ENCODE measurements at places on chromosomes 5 and 9. TPM values are rescaled to one million over a fixed set of nuclear protein-coding genes. Genes with fewer than 3 reads are reported as not detected.

TMOD1 gene
- total RNA-seq: 6.0 TPM

PCDHA11 gene
- 1.5 TPM for total RNA-seq

STPG3 gene
- total RNA-seq: not detected

CFAP157 gene
- 0.35 TPM for total RNA-seq

OBP2B gene
- not detected for total RNA-seq

GIN1 gene
- total RNA-seq: 7.5 TPM

C9orf50 gene
- not detected for total RNA-seq

- no peak for DNase-seq
These were observed 8.2 kb upstream of the ZFYVE16 start for GRCh38 chr5:80399526-80400239.

- DNase-seq: no peak
These were observed 79.1 kb upstream of the LMX1B start for GRCh38 chr9:126534431-126535186.

- peak; percentile 33 for DNase-seq
These were observed 9.1 kb downstream of the TYRP1 start for GRCh38 chr9:12702160-12702758.

DNA sequence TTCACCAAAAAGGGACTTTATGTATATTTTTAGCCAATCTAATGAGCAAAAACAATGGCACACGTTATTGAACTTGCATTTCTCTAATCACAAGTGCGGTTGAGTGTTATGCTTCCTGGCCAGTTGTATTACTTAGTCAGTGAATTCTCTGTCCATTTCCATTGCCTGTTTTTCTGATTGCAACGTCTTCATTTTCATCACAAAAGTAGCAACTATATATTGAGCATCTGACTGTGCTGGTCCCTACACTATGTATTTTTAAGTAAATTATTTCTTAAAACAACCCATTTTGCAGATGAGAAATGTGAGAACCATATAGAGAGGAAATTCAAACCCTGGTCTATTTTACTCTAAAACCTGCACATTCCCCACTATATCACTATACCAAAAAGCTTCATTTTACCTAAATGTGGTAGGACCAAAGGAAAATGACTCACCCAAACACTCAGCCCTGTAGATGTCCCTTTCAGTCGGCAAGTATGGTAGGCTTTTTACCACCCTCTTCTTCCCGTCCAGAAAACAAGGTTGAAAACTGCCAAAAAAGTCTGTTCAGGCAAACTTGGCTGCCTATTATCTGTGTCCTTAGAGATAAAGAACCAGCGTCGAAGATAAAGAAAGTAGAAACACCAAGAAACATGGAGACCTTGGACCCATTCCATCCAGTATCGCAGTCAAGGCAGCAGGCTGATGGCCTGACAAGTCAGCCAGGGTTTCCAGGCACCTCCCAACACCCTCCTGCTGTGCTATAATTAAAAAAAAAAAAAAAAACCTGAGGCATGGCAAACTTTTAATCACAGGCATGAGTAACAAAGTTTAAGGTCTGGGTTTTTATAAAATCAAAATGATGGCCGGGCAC is 18.8 kb upstream of the FAM13B start:
- DNase-seq: no peak

GRCh38 chr9:93427655-93428379 is 23.7 kb upstream of the FAM120A start:
- no peak for DNase-seq

DNA sequence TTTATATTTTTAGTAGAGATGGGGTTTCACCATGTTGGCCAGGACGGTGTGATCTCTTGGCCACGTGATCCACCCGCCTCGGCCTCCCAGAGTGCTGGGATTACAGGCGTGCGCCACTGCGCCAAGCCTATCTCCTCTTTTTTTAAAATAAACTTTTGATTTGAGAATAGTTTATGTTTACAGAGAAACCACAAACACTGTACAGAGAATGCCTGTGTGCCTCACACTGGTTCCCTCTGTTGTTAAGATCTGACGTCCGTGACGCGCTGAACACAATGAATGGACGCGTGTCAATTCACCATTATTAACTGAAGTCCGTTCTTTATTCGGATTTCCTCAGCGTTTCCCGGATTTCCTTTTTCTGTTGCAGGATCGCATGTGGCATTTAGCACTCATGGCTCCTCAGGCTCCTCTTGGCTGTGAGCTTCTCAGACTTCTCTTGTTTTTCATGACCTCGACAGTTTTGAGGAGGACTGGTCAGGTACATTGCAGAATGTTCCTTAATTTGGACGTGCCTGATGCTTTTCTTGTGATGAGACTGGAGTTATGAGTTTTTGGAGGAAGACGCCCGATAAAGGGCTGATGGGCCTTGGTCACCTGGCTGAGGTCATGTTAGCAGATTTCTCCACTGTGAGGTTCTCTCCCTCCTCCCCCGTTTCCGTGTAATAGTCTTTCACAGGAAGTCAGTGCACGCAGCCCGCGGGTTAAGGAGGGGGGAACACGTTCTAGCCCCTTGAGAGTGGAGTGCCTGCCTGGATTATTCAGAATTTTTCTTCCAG is 69.6 kb downstream of the ANKRD33B start:
- DNase-seq: no peak

- DNase-seq: no peak
These were observed 8.3 kb upstream of the CFAP95 start for GRCh38 chr9:69812068-69813000.

GRCh38 chr5:159187719-159188118 is 21.6 kb downstream of the RNF145 start:
- DNase-seq: no peak

DNA sequence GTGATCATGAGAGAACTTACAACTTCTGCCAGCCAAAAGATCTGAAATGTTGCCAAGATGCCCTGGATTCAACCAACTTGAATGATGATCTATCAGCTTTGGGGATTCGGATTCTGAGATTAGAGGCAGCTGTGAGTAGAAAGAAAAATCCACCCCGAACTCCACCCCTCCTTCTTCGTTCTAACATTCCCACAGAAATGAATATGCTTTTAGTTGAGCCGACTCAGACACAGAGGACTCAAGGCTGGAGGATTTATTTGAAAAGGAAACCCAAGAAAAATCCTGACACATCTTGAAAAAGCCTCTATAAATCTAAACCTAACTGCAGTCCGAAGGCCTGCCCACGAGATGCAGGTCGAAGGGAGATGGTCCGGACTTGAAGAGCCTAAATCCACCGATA is 275.0 kb downstream of the GAS1 start:
- DNase-seq: no peak

DNA sequence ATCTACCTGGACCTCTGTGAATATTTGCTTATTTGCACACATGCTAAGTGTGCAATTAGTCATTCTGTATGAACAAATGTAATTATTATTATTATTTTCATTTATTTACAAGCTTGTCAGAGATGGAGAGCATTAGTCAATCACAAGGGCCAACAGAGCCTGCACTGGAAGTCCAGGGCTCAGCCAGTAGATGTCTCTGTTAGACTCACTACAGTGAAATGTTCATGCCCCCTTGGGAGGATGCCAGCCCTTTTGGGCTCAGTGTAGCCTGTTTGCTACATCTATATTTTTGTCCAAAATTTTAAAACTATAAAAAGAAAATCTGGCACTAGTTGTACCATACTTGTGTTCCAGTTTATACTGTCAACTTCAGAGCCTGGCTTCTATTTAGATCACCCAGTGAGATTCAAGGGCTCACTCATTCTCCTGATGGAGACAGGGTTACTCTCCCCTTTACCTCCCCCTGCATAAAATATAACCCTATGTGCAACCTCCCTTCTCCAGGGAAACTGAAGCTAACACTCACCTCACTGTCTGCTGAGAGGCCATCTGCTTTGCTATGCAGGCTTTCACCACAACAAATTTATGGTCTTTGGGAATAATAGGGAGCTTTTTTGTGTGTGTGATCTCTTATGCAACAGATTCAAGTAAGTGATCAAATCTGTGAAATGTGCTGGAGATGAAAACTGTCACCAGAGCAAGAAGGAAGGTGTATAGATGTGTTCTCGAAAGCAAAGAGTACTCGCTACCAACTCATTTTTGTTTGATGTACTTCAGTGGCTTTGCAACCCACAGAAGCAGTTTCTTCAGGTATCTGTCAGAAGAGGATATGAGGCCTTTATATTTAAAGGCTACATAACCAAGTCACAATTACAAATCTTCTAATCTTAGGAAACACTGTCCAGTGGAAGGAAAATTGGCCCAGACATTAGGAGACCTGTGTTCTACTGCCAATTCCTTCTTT is 99.9 kb upstream of the TLE4 start:
- peak; percentile 46 for DNase-seq

- DNase-seq: no peak
These were observed 2.6 kb downstream of the ANXA1 start for GRCh38 chr9:73154271-73154670.

DNA sequence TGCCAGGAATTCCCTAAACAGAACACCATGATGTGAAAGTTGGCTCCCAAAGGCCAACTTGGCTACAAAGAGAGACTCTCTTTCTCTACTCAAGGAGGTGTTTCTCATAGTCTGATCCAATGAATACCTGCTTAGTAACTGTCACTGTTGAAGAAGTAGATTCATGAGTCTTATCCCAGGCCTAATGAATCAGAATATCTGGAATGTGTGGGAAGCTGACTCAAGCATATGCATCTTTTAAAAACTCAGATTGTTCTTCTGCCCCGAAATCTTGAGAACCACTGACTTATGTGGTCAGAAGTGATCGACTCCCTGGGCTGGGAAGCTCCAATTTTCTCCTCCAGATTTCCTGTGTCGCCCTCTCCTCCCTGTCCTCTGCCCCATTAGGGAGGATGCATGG is 345.6 kb downstream of the PLK2 start:
- no peak for DNase-seq

- no peak for DNase-seq
These were observed 109.1 kb upstream of the PTGER4 start for GRCh38 chr5:40570408-40571129.

GRCh38 chr9:111272581-111272980 is 57.4 kb downstream of the OR2K2 start:
- DNase-seq: no peak

GRCh38 chr5:93257616-93258015 is 323.4 kb downstream of the NR2F1-AS1 start:
- DNase-seq: no peak

GRCh38 chr9:78292716-78293497 is 4.0 kb upstream of the PSAT1 start:
- DNase-seq: no peak

Data from left lung (tissue), 14 donors.